HFFc6 (cell line): ENCODE measurements at places on chromosomes 7 and 10. TPM values are rescaled to one million over a fixed set of nuclear protein-coding genes. Genes with fewer than 3 reads are reported as not detected.

GRCh38 chr7:84941936-84942335, 244.9 kb downstream of the SEMA3D start:
- no peak for DNase-seq

DNA sequence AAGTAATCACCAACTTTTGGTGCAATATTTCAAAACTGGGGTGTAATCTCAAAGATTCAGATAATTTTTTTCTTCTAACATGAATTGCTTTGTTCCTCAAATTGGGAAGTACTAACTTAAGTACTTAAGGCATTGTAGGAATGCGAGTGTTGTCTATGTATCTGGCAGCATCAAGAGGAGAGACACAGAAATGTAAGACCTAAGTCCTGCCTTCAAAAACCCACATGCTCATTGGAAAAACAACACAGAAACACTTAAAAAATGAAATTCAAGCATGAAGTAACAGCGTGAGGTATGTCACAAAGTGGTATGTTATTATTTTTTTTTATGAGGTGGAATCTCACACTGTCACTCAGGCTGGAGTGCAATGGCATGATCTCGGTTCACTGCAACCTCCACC, 288.5 kb downstream of the ZEB1 start:
- no peak for DNase-seq

DNA sequence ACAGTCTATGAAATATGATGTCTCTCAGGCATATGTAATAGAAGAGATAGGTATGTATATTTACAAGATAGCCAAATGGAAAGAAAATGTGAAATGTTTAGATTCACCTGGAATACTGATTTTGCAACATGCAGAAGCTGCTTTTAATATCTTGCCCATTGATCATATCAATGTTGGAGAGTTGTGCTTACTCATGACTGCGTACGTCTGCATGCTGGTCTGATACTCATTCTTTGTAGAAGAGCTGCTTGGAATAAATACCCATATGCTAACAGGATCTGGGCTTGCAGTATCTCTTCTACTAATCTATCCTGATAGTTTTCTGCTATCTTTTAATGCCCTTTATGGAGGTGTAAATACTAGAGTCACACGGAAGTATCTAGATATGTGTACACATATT, 120.6 kb upstream of the FOXP2 start:
- DNase-seq = no peak

DNA sequence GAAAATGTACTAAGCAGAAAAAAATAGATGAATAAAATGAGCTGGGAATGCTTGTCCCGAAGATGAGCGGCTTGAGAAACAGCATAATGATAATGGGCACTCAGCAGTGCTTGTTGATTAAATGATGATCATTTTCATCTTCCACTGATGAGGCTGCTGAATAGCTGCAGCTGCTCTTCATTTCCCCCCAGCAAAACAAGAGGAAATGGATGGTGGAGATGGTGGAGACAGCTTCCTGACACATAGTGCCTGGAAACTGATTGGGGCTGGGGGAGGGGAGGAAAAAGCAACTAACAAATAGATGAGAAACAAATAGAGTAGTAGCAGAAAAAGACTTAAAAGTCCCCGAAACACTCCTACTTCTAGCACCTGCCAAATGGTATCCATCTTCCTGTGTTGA, 41.4 kb downstream of the MRC1 start:
- DNase-seq = no peak

DNA sequence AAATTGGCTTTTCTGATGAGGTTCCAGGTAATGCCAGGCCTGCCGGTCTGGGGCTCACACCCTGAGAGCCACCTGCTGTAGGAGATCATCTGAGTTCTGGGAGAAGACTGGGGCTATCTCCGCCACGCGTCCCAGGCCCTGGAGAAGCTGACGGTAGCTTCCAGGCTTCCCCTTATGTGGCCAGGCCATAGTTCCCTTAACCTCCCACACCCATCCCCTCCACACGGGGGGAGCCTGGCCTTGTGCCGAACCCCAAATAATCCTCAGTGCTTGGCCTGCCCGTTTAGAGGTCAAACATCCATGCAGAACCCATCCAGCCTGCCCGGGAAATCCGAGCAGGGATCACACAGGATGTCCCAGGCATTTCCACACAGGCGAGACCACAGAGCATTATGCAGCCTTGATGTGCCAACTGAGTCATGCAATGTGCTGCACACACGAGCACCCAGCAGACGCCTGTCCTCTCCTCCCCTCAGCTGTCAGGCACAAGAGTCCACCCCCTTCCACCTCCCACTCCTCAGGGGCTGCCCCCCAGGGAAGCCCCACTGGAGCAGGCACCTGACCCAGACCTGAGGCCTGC, 176.2 kb downstream of the PRKAG2 start:
- DNase-seq = peak; percentile 16

DNA sequence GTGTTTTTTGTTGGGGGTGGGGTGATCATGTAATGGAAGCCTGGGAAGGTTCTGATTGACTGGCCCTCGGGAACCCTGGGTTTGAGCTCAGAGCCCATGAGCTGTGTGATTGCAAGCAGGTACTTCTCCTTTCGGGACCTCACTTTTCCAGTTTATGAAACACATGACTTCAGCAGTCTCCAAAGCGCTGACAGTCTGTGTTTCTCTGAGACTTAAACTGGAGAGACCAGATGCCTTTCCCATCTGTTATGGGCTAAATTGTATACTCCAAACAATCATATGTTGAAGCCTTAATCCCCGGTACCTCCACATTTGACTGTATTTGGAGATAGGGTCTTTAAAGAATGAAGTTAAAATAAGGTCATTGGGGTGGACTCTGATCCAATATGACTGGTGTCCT, 493.6 kb downstream of the GALNT17 start:
- no peak for DNase-seq

GRCh38 chr10:81570349-81570748, 304.6 kb upstream of the NRG3 start:
- no peak for DNase-seq

DNA sequence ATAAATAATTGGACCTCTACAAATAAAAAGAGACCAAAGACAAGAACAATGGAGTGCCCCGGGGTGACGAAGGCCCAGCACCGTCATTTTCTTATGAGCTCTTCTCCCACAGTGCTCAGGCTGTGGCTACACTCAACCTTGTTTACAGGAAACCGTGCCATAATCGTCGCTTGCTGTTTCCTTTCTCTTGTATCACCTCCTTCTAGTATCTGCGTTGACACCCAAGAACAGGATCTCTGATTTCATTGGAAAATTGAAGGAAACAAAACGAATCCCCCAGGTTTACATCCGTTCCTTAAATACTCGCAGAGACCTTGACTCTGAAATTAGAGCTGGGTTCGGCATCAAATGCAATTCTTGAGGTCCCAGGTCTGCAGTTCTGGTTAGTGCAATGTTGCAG, 1.7 kb upstream of the IGFBP3 start:
- DNase-seq = no peak

- DNase-seq = peak; percentile 83
Measured at GRCh38 chr7:12647364-12648219, 39.8 kb upstream of the ARL4A start.

- DNase-seq = no peak
Measured at GRCh38 chr7:37686556-37687345, 3.2 kb downstream of the GPR141 start.

- DNase-seq = no peak
Measured at GRCh38 chr10:21524131-21524525, 1.4 kb downstream of the SKIDA1 start.

DNA sequence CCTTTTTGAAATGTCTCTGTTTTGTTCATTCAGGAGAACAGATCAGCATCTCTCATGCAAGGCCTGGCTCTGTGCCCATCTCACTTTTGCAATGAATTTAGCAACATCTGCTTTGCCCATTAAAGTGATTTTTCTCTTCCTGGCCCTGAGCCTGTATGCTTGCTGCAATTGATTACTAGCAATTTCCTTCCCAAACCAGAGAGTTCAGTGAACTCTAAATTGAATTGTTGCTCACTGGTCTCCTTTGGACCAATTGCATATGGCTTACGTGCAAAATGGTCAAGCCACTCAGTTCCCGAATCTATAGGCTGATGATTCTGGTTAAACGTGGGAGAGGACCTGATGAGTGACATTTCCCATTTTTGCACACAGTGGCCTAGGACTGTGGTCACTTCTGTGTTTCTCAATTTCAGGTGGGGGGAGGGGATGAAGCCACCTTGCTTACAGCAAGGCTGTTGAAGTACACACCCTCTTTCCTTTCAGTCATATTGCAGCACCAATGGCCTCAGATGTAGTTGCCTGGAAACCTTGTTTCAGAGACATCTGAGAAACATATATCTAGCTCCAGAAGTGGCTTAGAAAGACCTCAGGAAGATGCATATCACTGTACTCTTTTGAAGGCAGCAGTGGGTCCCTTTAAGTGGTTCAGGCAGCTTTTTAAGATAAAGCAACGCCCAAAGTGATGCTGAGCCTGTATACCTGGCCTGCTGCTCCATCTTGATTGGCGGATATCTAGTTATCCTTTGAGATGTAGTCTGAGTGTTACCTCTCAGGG, 201.4 kb downstream of the PTEN start:
- no peak for DNase-seq

- peak; percentile 21 for DNase-seq
Measured at GRCh38 chr10:22002591-22003176, 846 bp downstream of the DNAJC1 start.

DNA sequence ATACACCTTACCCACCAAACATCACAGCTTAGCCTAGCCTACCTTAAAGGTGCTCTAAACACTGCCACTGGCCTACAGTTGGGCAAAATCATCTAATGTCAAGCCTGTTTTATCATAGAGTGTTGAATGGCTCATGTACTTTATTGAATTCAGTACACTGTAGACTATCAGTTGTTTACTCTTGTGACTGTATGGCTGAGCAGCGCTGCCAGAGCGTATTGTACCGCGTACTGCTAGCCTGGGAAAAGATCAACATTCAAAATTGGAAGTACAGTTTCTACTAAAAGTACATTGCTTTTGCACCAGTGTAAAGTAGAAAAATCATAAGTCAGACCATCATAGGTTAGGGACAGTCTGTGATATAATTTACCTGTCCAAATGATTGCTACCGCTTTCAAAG, 226.8 kb downstream of the PRPF18 start:
- no peak for DNase-seq

DNA sequence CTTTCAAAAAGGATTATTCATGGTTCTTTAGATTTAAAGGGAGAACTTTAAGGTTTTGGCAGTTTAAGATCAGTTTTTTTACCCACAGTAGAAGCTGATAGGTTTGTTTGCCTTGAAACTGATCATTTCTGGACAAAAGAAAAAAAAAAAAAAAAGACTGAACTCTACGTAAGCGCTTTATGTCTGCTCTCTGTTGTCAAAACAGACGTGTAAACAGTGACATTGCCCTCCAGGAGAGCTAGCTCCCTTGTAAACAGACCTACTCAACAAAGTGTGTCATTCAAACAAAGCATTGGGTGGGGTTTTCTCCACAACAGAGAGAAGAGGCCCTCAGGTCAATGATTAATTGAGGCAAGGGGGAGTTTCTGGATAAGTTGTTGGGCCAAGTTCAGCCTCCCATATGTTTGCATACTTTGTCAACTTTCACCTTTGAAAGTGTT, 568.1 kb upstream of the LRRN3 start:
- DNase-seq = no peak

MINPP1 gene
- total RNA-seq = 41.4 to 41.7 TPM (median 41.6 TPM) in 3 replicates

RPEL1 gene
- 0.12 TPM in 1 of 3 replicates, not detected in the others for total RNA-seq

MRC1 gene
- 0.05 TPM in 1 of 3 replicates, not detected in the others for total RNA-seq

FAS gene
- total RNA-seq = 52.9 and 55.1 TPM in 2 replicates

MUC3A gene
- not detected in 3 replicates for total RNA-seq

LRRC18 gene
- not detected in 3 replicates for total RNA-seq

NAPEPLD gene
- 3.9 to 4.3 TPM (median 4.1 TPM) in 3 replicates for total RNA-seq

FOXP2 gene
- total RNA-seq = 0.02 to 0.36 TPM (median 0.32 TPM) in 3 replicates
